ENCODE measurements at places on chromosomes 12 and 14.

DNA sequence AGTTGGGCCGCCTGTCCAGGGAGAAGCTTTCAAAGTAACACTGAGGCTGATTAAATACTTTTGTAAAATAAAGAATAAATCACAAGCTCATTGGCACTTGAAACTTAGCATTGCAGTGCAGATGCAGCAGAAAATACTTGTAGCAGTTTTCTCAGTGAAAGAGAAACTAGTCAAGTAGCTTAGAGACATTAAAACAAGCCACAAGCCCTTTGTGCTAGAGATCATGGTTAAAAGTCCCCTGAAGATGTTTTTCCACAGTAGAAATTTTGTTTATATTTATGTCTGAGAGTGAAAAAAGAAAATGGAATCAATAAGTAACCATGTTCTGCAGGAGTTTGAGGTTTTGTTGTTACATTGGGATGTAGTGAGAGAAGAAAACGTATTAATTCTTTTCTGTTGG, 5.9 kb downstream of the PSEN1 start:
- no peak for DNase-seq

DNA sequence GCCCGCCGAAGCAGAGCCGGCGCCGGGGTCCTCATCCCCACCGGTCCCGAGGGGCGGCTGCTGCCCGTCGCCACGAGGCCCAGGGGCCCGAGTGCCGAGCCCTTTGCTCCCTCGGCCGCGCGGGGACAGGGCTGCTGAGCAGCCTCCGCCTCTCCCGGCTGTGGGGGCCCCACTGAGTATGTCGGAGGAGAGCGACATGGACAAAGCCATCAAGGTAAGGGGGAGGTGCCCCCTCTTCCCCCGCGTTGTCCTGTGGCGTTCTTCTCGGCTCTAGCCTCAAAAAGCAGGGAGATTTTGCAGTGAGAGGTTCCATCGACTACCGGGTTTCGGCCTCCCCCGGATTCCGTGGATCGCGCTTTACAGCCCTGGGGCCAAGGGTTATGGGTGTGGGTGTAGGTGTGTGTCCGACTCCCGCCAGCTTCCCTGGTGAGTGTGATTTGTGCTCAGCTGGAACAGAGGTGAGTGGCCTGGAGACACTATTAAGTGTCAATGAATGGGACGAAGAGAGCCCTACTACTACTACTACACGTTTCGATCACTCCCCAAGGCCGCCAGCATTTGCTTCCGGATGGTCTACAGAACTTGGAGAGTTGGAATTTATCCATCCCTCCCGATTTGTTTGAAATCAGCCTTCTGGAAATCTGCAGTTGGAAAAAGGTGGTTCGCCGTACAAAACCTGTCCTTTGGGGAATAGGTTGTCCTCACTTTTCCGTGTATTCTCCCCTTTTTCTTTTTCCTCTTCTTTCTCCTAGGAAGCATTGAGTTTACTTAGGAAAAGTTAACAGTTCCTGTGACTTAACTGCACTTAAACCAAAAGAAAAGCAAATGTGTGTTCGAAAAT, 748 bp downstream of the MAPKAPK5 start:
- peak; percentile 11 for DNase-seq

GRCh38 chr12:132247718-132248452, 81.5 kb downstream of the GALNT9 start:
- DNase-seq = no peak

- DNase-seq = no peak
These were observed 7.9 kb downstream of the NTF3 start for GRCh38 chr12:5439788-5440300.

DNA sequence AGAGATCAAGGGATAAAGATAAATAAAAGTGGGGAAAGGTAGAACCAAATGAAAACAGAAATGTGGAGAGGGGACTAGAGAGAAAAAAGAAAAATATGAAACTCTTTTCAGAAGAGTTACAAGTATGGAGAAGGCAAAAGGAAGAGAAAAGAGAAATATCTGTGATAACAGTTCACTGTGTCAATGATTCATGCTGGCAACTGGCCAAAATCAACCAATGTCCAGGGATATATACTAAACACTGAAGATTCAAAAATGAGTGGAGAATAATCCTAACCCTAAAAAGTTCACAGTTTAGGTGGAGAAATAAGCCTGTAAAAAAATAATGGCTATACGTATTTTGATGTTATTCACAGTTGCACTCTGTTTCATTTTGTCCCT, 372.3 kb upstream of the KITLG start:
- DNase-seq = no peak

- no peak for DNase-seq
These were observed 74.6 kb downstream of the CIT start for GRCh38 chr12:119802472-119802871.

DNA sequence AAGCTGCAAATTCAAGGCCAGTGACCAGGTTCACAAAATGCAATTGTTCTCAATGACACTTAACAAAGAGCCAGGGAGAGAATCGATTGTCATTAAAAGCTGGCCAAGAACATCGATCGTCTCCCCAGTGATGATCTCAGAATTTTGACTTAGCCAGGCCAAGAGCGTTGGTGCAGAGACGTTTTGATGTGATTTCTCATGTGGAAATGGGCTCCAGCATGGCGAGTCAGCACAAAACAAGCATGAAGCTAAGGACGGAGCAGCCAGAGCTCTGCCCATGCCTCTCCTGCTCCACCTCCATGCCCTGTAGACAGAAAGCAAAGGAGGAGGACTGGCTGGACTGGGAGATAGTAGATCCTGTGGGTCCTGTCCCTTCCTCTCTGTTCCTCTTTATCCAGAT, 270.8 kb downstream of the FOXN3 start:
- DNase-seq = no peak

- no peak for DNase-seq
These were observed 12.1 kb upstream of the DIO3 start for GRCh38 chr14:101549154-101549553.

DNA sequence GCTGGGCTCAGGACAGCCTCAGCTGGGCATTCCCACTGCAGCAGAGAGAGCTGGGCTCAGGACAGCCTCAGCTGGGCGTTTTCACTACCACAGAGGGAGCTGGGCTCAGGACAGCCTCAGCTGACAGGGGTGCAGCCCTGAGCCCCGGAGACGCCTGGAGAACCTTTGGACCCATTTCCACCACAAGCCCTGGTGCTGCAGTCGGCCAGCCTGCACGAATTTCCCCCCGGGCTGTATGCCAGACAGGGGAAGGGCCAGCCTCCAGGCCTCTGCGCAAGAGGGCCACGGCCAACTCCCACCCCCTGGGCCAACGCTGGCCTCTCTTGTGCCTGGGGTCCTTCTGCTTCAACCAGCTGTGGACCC, 2.6 kb upstream of the C14orf180 start:
- DNase-seq = no peak

GRCh38 chr12:26825459-26826016, 7.5 kb downstream of the ITPR2 start:
- no peak for DNase-seq

GRCh38 chr14:52086711-52087110, 17.9 kb upstream of the NID2 start:
- DNase-seq = no peak

GRCh38 chr14:100836311-100836805, 10.4 kb downstream of the MEG3 start:
- DNase-seq = no peak

GRCh38 chr14:95133282-95133681, 24.0 kb downstream of the DICER1 start:
- no peak for DNase-seq

DNA sequence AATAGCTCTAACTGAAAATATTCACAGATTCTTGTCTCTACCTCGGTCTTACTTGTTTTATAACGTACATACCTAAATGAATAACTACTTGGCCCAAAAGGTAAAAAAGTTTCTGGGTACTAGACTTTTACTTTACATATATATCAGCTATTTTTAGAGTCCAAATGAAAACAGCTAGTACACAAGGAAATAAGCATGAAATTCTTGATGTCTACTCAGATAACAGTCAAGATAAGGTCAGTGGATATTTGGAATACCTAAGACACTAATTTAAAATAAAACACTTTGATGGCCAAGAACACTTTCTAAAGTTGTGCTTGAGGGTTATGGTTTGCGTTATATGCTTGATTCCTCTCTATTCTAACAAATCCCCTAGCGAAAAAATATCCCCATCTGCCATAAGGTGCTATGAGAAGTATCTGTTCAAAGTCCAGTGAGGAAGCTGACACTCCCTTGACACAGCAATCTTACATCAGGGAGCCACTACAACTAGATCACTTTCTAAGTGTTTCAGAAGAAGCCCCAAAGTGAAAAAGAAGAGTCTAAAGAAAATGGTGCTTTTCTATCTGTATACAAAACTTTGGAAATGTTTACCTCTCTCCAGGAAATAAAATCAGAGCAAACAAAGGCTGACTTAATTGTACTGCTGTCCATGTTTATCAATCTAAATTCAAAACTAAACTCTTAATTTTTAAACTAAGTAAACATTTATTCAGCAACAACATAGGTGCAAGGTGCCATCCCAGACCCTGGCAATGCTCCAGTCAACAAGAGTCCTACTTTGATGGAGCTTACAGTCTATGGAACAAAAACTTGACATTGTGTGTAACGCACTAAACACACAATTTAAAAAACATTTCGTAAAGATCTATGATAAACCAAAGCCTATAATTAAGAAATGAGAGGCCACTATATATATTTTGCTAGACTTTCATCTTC, 11.7 kb downstream of the PTPN21 start:
- DNase-seq = no peak

GRCh38 chr14:89144642-89145041, 272.4 kb downstream of the FOXN3 start:
- DNase-seq = no peak

DNA sequence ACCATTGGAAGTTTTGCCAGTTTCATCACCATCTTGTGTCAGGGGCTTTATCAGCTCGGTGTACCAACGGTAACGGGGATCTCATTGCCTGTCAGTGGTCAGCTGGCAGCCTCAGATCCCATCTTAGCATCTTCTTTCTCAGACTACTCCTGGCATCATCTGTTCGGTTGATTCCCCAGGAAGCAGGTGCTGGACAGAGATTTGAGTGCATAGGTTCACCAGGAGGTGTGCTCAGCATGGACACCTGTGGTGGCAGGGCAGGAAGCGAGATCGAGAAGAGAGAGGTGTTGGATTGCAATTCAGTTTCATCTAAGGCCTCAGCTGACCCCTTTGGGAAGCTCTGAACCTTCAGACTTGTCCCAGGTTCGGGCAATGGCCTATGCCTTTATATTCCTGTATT, 76.0 kb downstream of the C12orf75 start:
- no peak for DNase-seq

DNA sequence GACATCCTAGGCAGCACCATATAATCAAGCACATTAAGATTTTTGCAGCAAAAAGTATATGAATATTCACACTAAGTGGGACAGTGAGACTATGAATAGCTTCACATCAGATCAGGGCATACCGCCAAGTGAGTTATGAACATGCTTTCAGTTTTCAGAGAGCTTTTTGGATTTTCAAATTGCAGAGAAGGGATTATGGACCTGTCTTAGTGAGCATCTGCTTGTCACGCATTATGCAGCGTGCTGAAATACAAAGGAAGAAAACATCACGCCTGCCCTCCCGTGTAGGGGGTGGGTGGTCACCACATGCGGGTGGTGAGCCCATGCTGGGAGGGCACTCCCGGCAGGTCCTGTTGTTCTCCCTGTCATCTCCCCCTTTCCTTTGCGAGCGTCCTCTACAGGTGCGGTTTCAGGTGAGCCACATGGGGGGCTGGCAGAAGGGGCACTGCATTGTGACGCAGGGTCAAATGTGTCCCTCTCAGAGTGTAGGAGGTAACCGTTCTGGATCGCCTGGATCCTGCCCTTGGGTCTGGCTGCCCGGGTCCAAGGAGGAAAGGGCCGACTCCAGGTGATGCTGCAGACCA, 42.6 kb downstream of the TRAF3 start:
- DNase-seq = no peak

- no peak for DNase-seq
These were observed 144.1 kb upstream of the PTPRQ start for GRCh38 chr12:80299976-80300375.

GRCh38 chr12:4230526-4230925, 43.0 kb upstream of the CCND2 start:
- no peak for DNase-seq

- no peak for DNase-seq
These were observed 45.8 kb downstream of the ETV6 start for GRCh38 chr12:11695321-11695720.

DNA sequence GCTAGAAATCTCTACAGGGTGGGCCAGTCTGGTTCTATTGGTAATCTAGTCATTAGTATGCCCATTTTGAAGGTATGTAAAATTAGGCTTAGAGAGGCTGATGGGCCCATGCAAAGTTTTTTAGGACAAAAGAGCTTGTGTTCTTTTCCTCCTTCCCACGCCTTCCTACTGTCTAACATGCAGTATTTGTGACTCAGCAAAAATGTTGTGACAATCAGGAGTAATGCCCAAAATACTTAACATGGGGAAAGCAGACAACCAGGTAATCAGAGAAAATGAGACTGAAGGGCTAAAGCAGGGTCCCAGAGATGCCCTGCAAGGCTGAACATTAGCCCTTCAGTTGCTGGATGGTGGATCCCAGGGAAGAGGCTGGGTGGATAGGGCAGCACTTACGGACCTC, 437.9 kb downstream of the BCL11B start:
- no peak for DNase-seq

DNA sequence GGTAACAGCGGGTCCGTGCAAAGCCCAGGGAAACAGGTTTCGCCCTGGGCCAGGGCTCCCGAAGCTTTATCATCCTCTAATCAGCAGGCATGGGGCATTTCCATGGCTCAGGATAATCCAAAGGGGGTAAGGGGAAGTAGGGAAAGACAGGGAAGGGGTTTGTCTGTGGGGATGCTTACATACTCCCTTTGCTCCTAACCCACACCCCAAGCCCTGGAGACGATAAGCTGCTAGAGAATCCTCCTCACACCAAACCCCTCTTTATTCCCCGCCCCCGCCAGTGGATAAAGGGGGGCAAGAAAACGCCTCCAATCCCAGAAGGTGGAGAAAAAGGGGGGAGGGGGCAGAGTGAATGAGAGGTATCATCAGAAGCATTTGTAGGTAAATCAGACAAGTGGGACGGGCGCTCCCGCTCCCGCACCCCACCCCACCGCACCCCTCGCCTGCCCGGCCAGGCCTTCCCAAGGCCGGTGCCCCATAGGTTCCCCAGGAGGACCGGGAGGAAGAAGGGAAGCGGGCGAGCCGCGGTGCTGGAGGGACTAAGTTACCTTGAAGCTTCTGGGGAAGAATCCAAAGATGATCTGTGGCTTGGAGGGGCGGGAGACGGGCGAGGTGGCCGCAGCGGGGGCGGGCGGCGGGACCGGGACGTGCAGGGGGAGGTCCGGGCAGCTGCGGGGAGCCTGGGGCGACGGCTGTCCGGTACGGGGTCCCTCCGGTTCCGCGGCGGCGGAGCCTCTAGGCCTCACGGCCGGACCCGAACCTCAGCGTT, 762 bp downstream of the PPP2R5E start:
- no peak for DNase-seq

GRCh38 chr14:49484180-49484579, 102.0 kb downstream of the RPS29 start:
- DNase-seq = no peak

- DNase-seq = no peak
These were observed 118.4 kb upstream of the MYF6 start for GRCh38 chr12:80589077-80589476.

GRCh38 chr12:111730420-111730819, 36.3 kb upstream of the ALDH2 start:
- DNase-seq = no peak

Measured in T-helper 17 cell (primary cell).